ENCODE measurements at places on chromosomes 6 and 20.

GRCh38 chr6:110826236-110827129 is 11.2 kb upstream of the CDK19 start:
- no peak for DNase-seq

DNA sequence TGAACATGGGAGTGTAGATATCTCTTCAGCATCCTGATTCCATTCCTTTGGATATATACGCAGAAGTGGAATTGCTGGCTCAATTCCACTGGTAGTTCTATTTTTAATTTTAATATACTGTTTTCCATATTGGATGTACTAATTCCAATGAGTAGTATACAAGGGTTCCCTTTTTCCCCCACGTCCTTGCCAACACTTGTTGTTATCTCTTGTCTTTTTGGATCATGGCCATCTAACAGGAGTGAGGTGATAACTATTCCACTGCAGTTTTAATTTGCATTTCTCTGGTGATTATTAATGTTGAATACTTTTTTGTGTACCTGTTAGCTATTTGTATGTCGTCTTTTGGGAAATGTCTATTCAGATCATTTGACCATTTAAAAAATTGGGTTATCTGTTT is 91.5 kb downstream of the ZFAND3 start:
- no peak for DNase-seq

DNA sequence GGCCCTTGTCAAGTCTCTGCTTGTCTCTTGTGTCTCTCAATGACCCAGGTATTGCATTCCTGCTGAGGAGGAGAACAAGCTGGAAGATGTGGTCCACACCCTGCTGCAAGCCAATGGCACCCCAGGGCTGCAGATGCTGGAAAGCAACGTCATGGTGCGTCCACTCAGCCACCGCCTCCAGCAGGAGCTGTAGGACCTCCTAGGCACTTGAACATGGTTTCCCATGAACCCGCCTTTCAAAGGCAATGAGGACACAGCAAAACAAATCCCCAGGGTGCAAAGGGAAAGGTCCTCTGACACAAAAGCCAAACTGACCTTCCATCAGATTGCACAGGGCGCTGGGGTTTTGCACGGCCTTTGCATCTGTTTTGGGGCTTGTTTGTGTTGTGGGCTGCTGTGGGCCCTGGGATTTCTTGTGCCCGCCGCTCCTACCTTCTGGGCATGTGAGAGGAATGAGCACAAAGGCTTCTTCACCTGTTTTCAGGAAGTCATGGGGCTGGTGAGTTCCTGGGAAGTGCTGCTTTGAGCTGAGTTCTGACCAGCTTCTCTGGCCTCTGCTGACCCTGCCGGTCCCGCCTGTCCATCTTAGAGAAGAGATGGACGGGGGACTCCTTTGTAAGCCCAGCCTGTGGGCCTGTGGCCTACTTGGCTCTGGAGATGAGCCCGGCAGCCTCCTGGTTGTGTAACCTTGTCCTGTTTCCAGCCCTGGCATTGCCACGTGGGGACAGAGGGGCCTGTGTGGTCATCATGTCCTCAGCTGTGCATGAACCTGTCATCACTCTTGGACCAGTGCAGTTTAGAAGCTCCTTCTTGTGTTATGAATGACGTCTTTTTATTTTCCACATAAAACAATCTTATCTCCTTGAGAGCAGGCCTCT is 151.3 kb downstream of the DTNBP1 start:
- DNase-seq, result no peak

- no peak for DNase-seq
These were observed 9.8 kb downstream of the ULBP2 start for GRCh38 chr6:149951626-149952025.

- no peak for DNase-seq
These were observed 150.6 kb downstream of the GJA10 start for GRCh38 chr6:90044833-90045381.

DNA sequence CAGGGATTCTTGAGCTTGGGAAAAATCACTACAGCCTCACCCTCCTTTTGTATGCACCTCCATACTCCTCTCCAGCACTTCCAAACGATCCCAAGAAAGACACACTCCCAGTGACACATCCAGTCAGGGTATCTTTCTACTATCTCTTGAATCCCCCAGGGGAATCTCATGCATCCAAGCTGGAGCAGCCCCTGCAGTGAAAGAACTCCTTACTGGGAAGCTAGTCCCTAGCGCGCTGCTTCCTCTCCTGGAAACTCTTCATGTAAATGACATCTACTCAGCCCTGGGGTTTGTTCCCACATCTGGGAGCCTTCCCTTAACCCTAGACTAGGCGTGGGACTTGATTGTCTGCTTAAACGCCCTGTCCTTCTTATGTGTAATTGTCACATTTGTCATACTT is 329.1 kb upstream of the QKI start:
- DNase-seq, result no peak

DNA sequence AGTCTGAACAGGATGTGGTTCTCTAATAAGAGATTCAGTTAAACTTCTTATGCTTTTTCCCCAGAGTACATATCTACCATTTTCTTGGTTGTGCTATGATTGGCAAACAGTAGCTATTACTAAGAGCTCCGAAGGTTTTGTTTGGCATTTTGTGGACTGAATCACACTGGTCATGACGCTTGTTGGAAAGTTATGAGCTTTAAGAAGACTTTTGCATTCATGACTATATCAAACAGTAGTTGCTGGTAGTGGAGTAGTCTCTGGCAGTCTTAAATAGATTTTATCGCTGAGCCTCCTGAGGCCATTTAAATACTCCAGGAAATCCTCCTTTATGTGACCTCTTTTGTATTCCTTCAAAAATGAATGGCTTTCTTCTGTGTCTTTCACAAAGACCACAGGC is 40.8 kb downstream of the CCDC170 start:
- no peak for DNase-seq

- DNase-seq, result no peak
These were observed 98.8 kb downstream of the RTN4IP1 start for GRCh38 chr6:106530502-106530901.

DNA sequence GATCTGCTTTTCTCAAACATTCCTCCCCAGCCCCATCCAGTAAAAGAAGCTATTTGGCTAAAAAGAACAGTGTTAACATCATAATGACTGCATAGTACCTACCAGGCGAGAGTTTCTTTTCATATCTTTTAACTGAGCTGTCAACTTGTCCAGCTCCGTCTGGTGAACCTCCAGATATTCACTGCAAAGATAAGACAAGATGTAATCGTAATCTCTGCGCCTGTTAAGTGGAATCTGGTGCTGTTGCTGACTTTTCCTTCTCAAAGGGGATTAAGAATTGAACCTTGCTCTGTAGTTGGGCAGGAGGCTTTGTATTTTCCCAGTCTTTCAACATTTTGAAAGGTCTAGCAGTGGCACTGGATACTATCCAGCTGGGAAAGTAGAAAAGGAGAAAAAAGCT is 63.0 kb downstream of the RIPOR2 start:
- DNase-seq, result no peak

- DNase-seq, result no peak
These were observed 48.6 kb downstream of the TCP11 start for GRCh38 chr6:35092362-35093117.

- DNase-seq, result no peak
These were observed 96.7 kb downstream of the FYN start for GRCh38 chr6:111776236-111777221.

DNA sequence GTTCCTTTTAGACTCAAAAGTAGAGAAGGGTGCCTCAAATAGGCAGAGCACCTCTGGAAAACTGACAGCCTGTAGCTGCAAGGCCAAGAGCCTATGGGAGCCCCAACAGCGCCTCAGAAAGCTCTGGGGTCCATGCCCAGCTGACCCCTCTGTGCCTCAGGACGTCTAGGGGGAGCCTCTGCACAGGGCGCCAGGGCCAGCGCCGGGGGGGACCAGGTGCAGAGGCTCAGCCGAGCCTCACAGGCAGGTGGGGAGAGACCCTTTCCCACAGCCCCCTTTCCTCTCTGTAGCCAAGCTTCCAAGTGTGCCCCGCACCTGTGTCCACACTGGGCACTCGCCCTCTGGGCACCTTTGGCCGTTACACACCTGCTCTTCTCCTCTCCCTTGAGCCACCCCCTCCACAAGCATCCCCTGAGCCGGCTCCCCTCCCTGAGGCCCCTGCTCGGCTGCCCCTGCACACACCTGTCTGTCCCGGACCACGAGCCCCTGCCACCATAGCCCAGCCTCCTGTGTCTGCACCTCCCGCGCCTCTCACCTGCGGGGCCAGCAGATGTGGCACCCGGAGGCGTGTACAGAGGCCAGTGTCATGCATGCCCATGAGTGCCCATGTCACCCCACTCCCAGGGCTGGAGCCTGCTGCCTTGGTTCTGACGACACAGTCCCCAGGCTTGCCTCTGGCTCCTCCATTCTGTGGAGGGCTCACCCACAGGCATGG is 53.2 kb downstream of the GINS1 start:
- DNase-seq, result no peak

DNA sequence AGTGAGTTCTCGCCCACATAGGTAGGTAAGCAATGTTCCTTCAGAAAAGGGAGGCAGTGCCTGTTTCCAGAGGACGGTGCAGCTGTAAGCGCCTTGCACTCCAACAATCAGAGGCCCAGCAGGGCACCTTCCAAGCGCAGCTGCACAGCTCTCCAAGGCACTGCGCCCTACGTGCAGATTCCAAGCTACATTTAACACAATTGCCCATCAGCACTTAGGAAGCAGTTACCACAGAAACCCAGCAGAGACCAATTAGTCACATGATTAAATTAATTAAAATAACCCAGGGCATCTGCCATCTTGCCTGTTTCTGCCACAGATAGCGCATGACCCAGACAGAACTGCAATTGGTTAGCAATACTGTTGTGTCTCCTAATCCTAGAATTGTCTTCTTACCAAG is 65.5 kb downstream of the SOBP start:
- DNase-seq, result no peak

DNA sequence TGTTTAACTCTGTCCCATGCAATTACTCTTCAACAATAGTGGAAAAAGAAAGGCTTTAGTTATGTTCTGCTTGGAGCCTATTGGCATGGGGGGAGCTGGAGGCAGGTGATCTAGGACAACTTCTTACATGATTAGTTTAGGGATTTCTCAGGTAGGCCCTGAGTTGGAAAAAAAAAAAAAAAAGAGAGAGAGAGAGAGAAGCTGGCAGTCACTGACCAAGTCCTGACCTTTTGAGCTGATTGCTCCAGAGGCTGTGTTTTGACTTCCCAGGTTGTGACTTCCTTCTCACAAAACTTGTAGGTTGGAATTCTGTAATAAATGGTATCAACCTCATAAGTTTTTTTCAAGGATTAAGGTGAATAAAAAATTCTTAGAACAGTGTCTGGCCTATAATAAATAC is 7.8 kb downstream of the C6orf141 start:
- DNase-seq, result no peak

- no peak for DNase-seq
These were observed 973 bp downstream of the CD40 start for GRCh38 chr20:46119028-46119546.

DNA sequence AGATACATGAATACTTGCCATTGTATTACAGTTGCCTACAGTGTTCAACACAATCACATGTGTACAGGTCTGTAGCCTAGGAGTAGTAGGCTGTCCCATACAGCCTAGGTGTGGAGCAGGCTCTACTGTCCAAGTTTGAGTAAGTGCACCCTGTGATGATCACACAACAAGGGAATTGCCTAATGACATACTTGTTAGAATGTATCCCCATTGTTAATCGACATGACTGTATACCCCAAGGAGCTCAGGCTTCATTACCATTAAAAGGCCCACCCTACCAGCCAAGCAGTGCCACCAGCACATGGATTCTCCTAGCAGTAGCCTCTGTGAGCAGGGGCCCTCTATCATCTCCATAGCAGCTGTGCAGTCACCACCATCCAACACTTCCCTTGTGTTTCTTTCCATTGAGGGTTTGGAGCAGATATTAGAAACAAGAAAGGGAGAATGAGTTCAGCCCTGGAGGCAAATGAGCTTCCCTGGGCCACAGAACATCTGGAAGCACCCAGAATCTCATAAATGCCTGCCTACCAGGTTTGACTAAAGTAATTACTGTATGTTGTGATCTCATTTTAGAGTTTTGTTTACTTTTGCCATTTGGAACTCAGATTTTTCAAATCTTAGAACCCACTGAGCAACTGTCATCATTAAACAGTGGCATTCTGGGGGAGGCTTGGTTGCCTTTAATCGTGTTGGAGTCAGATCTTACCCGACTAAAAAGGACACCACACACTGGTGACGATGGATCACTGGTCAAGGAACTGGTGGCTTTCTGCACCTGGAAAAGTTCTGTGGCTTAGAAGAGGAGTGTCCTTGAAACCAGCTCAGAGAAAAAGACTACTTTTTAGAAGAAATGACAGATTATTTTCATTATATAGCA is 104.9 kb downstream of the TULP4 start:
- no peak for DNase-seq

DNA sequence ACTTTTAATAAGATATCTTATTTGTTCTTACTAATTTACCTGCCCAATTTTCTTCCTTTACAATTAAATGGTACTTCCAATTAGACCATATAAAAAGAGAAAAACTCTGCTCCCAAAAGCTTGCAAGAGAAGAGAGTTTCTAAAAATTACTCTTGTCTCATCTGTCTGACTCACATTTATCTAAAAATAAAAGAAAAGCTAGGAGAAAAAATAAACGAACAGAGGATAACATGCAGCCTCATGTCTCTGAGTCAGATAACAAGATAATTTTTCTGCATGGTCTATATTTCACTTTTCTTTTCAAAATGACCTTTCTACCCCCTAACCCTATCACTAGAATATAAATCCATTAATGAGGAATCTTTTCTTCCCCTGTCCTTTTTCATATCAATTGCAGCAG is 127.2 kb upstream of the TCF21 start:
- DNase-seq, result no peak

DNA sequence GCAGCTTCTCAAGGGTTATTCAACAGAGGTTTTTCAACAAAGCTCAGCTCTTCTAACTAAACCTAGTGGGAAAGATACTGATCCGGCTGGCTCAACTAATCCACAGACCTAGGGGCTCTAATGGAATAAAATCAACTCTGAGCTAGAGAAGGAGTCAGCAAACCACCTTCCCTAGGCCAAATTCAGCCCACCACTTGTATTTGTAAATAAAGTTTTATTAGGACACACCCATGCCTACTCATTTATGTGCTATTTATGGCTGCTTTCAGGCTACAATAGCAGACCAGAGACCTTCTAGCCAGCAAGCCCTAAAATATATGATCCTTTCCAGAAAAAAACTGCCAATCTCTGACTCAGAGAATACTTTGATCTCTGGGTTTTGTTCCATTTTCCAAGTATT is 6.0 kb upstream of the RAB22A start:
- DNase-seq, result no peak

- no peak for DNase-seq
These were observed 14.2 kb downstream of the DNPH1 start for GRCh38 chr6:43215066-43215465.

Data from activated CD4-positive, CD25-positive, alpha-beta regulatory T cell (primary cell).